ENCODE measurements at places on chromosomes 6 and 20.

DNA sequence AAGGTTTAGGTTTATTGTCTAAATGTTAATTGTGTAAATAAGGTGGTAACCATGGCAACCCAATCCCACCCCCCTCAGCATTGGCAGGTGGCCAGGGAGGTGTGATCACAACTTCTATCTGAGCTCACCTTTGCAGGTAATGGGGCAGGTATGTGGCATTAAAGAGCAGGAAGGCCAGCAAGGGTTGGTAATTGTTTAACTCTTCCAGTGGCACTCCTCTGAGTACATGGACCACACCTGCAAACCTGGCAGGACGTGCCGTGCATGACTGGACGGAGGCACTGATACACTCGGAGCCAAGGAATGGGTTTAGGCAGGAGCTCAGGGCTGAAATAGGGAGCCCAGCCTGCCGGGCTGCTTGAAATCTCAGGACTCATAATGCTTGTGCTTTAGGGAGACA is 107.0 kb upstream of the BMP2 start:
- no peak for DNase-seq

DNA sequence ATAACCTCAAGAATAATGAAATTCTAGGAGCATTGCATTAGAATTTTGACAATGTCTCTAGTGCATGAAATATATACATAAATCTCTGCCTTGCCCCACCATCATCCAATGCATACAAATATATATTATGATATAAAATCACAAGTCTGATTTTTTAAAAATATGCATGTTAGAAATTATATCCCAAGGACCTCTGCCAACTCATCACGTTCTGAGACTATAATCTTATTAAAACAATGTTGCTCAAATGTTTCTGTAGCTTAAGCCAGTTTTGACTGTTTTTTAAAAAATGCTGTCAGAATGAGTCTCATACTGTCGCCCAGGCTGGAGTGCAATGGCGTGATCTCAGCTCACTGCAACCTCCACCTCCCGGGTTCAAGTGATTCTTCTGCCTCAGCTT is 287.0 kb upstream of the SOX4 start:
- DNase-seq, result no peak

DNA sequence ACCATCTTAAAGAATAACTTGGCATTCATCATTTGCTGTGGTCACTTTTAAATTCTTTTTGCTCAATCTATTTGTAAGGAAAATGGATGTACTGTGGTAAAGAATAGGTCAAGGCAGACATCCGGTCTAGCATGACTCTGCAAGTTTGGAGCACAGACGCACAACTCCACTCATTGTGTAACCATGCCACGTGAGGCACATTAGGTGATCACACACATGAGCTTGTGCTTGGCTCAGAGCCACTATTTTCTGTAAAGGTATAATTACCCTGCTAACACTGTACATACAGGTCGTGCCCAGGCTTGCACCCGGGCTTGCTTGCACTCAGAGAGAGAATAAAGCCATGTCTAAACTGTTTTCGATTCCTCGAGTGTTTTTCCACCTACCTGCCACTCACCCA is 1289.1 kb upstream of the ADGRB3 start:
- no peak for DNase-seq

DNA sequence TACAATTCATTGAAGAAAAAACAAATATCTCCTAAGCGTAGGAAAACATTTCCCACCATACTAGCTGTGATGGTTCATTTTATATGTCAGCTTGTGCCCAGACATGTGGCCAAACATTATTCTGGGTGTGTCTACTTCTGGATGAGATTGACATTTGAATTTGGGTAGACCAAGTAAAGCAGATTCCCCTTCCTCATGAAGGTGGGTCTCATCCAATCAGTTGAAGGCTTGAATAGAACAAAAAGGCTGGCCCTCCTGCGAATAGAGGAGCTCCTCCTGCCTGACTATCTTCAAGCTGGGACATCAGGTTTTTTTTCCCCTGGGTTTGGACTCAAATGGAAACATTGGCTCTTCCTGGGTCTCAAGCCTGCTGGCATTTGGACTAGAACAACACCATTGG is 113.6 kb downstream of the DHX35 start:
- DNase-seq, result no peak

DNA sequence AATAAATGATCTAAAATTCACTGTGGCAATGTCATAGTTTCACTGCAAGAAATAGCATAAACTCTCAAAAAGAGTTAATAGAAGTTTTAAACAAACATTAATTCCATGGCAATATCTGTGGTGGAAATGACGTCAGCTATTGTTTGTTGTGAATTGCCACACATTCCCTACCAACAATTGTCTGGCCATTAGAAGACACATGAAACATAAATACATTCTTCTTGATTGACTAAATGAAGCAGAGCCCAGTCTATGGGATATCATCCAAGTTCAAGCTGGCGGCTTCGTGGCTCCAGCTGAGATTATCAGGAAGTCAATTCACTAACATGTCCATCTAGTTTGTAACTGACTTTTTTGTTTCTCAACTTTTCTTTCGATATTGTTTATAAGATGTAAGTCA is 369.0 kb downstream of the ARHGAP18 start:
- no peak for DNase-seq

DNA sequence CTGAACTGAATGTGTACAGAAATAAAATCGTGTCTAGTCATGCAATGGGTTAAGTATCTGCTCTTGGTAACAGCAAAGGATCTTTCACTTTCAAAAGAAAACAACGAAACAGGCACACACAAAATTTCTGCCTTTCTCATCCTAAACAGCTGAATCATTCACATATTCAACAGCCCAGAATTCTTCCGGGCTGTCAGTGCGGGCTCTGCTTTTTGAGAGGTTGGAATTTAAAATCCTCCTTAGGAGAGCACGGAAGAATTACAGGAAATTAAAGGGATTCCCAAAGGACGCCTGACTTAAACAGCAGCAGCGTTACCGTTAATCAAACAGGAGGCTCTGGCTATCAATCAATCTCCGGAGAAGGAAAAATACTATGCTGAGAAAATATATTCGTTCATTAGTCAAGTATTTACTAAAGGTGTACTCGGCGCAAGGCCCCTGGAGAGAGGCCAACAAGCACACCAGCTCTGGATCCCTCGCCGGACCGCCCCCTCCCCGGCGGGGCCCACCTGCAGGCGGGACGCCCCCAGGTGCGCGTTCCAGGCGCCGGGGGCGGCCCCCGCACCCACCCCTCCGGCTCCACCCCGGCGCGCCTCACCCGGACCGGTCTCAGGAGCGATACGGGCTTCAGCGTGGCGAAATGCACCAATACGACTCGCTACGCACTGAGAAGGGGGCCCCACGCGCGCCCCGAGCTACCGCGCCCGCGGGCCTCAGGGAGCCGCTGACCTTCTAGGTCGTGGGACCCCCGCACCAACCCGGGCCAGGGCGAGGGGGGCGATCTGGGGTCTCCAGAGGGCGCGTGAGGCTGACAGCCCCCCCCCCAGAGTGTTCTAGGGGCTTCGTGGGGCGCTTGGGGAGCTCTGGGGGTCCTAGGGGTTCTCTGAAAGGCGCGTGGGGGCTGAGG is 1.0 kb downstream of the NAPB start:
- DNase-seq, result no peak

DNA sequence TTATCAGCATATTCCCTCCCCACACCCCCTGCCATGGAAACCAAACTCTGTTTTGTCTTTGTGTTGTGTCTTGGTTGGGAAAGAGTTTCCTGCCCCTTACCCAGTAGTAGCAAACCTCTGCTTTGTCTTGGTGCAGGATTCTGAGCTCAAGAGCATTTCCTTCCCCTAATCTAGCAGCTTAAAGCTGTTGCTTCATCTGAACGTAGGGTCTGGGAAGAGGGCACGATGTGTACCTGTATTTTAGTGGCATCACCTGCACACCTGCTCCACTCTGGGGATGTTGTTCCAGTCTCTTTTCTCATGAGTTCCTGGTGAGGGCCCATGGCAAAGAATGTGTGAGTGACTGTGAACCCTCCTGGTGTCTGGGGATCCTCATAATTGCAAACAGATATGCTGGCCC is 164.7 kb downstream of the SCP2D1 start:
- DNase-seq, result no peak

DNA sequence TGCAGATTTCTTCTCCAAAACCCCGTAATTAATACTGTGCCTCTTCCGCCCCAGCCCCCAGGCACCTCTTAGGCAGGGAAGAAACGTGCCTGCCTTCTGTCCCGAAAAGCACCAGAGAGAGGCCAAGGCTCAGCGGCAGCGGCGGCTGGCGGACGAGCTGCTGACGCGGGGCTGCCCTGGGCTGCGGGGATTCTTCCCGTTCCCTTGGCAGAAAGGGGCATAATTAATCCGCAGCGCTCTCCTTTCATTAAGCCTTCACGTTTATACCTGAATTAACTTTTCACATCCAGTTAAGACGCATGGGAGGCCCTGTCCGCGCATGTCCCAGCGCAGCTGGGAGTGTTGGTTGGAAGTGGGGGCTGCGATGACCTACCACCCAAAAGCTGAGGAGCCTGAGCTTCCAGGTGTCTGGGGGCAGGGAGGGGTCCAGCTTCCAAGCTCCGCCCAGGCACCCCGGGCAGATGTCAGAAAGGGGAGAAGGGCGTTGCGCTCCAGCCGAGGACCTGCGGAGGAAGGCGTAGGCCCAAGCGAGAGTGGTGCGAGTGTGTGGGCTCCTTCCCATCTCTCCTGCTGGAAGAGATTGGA is 167.4 kb upstream of the LRFN2 start:
- DNase-seq, result no peak

DNA sequence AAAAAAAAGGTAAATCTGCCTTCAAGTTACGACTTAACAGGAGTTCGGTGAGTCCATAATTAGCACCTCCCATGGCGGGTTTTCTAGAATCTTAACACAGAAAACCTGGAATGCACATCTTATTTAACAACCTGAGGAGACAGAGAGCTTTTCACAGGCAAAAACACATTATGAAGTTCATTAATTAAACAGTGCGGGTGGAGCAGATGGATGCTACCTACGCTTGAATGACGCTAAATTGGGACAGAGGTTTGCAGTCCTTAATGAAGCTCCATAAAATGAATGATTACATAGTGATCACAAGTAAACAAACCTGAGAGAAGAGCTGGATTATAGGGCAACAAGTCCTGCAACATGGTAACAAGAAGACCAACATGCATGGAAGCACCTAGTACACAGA is 81.0 kb downstream of the INSM1 start:
- DNase-seq, result no peak

GRCh38 chr20:35171753-35172433 is at the start of gene PROCR:
PROCR (plus strand) TSS chr20:35172072; CDS start chr20:35172155, 83 bp downstream.
- DNase-seq, result peak; percentile 63

GRCh38 chr6:167566711-167567141 is 241.8 kb downstream of the TTLL2 start:
- no peak for DNase-seq

GRCh38 chr6:161598896-161599295 is 325.0 kb upstream of the AGPAT4 start:
- DNase-seq, result no peak

GRCh38 chr6:151341476-151342195 is 49.7 kb downstream of the ZBTB2 start:
- DNase-seq, result no peak

DNA sequence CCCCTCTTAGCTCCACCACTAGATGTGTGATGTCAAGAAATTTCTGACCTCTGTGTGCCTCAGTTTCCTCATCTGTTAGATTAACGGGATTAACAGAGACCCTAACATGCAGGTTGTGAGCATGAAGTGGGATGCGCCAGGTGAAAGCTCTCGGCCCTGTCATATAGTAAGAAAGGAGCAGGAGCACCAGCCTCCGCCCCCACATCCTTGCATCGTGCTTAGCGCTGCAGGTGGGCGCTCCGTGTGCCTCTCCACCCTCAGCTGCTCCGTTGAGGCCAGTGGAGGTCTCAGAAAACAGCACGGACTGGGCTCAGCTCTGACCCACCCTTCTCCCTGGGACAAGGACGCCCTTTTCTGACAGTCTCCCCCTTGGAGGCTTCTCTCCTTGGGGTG is 63.4 kb downstream of the TCP11 start:
- DNase-seq, result no peak

DNA sequence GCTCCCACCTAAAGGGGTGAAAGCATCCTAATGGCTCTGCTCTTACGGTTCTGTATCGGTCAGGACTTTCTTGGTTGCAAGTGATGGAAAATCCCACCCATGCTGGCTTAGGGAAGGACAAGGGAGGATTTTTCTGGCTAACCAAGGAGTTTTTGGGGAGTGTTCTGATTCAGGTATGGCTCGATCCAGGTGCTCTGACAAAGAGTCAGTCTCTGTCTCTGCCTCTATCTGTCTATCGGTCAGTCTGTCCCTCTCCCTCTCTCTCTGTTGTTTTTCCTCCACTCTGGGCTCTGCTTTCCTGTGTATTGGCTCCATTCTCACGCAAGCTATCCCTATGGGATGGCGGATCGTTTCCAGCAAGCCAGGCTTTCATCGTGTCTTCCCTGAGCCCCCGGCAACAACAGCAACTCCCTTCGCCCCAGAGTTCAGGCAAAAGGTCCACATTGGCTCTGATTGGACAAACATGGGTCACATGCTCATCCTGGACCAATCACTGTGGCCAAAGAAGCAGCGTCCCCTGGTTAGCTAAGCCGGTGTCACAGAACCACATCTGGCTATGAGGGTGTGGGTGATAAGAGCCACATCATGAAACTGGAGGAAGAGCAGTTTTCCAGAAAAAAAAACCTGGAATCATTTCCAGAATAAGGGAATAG is 160.3 kb downstream of the BMP7 start:
- no peak for DNase-seq

DNA sequence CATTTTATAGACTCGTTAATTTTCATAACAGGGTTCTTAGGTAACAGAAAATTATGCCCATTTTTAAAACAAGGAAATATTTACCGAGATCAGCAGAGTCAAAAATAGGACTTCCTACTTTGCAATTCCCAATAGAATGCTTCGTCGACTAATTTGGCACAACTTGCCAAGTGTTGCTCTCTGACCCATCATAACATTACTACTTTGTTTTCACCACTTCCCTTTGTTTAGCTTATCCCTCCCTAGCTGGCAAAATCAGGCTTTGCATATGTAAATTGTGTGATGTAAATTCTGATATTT is 914 bp upstream of the RANBP9 start:
- no peak for DNase-seq

GRCh38 chr6:47134476-47135189 is 92.5 kb upstream of the ADGRF1 start:
- no peak for DNase-seq

DNA sequence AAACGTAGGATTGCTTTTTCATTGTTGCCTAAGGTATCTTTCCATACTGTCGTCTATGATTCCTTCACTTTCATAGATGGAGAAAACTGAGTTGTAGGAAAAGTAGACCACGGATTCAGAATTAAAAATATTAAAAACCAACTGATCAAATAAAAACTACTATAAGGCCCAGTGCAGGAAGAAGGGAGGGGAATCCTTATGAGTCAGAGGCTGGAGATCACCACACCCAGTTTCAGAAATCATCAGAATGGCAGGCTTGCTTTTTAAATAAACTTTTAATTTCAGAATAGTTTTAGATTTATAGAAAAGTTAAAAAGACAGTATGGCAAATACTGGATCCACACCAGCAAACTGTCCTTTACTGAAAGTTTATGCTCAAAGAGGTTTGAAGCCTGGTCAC is 32.0 kb upstream of the POPDC3 start:
- DNase-seq, result no peak

GRCh38 chr6:75275067-75275466 is 9.5 kb downstream of the TMEM30A start:
- DNase-seq, result no peak

- no peak for DNase-seq
These were observed 50.0 kb downstream of the ADAT2 start for GRCh38 chr6:143400258-143401067.
